Activated CD4-positive, CD25-positive, alpha-beta regulatory T cell (primary cell): ENCODE measurements at places on chromosomes 3 and 15.

DNA sequence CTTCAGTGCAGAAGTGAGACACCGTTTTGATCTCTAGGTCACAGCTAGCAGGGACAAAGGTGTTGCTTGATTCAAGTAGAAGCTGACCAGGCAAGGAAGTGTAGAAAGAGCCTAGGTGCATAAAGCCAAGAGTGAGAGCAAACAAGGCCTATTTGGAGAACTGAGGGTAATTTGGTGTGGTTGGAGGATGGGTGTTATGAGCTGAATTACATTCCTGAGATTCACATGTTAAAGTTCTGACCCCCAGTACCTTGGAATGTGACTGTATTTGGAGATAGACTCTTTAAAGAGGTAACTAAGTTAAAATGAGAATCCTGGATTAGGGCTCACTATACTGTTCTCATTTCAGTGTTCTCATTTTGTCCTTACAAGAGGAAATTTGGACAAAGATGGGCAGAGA is 191.3 kb downstream of the ZMAT3 start:
- no peak for DNase-seq

DNA sequence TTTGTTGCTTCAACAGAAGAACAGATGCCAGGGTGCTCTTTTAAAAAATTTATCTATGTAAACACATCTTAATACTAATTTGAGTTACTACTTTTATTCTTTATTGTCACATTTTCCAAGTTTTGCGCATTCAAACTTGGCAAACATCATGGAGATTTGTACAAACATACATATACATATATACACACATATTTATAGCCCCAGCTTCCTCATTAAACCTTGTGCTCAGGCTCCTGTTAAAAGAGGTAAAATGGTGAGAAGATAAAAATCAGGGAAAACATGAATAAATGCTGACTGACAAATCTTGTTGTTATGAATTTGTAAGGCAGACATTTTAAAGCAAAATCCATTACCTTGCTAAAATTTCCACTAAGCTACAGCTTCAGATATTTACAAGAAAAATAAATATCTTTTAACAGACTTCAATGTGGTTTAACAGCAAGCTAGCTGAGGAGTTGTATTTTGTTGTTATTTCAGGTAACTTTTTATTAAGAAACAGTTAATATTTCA is 27.1 kb downstream of the CDV3 start:
- DNase-seq: no peak

DNA sequence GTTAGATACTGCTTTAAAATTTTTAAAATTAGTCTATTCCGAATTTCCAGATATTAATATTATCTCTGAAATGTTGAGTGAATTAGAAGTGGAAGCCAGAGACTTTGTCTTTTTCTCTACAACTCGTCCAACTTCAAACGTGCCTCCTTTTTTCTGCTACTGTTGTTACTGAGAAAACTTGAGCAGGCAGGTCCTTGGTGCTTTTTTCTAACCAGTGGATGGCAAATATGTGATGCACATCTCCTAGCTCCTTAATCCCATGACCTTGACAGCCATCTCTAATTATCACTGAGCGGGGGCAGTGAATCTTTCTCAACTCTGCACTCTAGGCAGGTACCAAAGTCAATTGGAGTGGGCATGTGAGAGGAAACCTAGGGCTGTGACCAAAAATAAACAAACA is 50.7 kb downstream of the FNDC3B start:
- no peak for DNase-seq

GRCh38 chr3:115943579-115943978 is 320.3 kb downstream of the GAP43 start:
- no peak for DNase-seq

DNA sequence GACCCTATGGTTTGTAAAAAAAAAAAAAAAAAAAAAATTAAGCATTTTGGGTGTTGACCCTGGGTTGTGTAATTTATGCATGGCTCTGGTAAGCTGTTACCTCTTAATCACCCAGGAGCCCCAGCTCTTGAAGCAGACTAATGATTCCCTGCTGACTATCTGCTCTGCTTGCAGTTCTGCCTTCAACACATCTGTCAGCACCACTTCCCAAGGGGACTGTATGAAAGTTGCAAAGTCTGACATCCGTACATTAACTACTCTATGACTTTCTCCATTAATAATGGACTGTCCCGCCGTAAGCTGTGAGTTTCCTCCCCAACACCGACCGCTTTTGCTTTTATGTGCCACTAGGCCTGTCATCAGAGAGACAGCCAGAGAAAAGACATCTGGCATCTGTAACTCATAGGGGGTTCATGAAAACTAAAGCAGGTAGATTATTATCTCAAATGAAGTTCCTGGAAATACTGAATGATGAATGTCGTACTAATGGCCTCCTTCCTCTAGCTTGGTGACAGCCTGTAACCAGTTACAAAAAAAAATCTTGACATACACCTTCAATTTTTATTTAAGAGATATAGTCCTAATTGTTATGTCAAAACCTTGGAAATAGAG is 271.5 kb downstream of the IL5RA start:
- no peak for DNase-seq

- no peak for DNase-seq
These were observed 12.8 kb upstream of the MAGEF1 start for GRCh38 chr3:184724699-184725098.

DNA sequence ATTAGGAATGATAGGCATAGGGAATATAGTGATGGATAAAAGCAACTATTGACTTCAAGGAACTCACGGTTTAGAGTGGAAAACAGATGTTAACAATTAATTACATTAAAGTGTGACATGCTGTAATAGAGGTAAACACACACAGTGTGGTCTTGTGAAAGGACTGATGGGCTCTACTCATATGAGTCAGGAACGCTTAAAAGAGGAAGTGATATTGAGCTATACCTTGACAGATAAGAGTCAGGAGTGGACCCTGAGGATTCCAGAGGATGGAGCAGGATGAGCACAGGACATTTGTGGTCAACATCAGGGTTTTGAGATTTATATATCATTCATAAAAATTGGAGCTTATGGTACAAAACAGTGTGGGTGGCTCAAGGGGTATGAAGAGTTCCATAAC is 11.0 kb downstream of the EXOG start:
- no peak for DNase-seq

DNA sequence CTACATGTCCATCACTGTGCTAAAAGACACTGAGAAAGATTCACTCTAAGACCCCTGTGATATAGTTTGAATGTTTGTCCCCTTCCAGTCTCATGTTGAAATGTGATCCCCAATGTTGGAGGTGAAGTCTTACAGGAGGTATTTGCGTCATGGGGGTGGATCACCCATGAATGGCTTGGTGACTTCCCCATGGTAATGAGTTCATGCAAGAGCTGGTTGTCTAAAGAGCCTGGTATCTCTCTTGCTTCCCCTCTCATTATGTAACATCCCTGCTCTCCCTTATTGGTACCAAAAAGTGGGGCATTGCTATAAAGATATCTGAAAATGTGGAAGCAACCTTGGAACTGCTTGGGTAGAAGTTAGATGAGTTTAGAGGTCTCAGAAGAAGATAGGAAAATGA is 32.2 kb upstream of the FAM174B start:
- DNase-seq: no peak

DNA sequence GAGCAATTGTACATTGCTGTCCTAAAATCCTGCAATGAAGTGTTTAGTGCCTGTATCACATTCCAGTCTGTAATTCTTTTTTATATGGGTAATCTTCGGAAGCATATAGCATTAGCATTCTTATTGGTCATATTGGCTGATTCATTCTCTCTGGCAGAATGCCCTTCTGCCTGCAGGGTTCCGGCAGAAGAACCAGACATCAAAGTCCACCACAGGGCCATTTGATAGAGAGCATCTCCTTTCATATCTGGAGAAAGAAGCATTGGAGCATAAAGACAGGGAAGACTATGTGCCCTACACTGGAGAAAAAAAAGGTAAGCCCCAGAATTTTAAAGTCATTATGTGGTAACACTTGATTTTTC is 39.6 kb downstream of the TMOD3 start:
- no peak for DNase-seq

- DNase-seq: no peak
These were observed 23.5 kb downstream of the TSEN2 start for GRCh38 chr3:12507591-12508281.

GRCh38 chr3:181629711-181630110 is 82.0 kb upstream of the SOX2 start:
- no peak for DNase-seq

DNA sequence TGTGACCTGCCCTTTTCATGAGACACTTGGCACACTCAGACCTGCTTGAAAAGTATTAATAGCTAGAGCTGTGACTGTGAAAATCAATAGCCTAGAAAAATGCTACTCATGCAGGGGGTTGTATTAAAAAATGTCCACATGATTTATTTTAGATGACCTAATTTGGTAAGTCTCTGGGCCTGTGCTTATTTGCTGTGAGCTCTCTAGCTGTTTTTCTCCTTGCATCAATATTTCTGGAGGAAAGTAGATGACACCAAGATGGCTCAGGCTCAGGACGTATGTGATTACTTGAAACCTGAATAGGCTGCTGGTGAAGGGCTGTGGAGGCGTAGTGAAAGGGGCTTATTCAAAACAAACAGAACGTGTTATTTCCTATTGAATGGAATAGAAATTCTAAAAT is 29.5 kb downstream of the KCNAB1 start:
- no peak for DNase-seq

DNA sequence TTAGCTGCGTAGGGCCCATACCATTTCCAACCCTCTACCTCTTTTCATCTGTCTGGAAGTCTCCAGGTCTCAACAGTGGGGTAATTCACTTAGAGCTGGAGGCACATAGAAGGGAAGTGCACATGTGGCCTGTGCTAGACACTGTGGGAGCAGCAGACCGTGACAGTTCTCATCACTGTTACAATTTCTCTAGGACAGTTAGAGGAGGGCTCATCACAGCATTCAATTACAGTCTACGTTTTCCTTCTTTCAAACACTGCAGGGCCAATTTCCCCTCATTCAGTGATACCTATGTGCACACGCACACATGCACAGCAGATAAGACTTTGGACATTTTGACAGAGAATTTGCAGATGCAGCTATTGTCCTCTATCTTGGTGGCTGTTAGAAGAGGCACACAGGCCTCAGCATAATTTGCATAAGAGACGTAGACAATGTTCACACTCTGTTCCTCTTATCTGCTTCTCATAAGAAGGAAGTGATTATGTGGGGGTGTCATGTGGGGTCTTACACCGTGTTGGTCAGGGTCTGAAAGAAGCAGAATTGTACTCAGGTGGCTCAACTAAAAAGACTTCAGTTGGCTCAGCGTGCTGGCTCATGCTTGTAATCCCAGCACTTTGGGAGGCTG is 12.6 kb upstream of the HRG start:
- DNase-seq: no peak

- DNase-seq: no peak
These were observed 175.2 kb downstream of the TAFA4 start for GRCh38 chr3:68757157-68757556.

GRCh38 chr15:40639677-40640076 is 45.6 kb downstream of the KNL1 start:
- no peak for DNase-seq

- DNase-seq: no peak
These were observed 77.0 kb downstream of the PLCL2 start for GRCh38 chr3:16961621-16962205.

GRCh38 chr3:28210968-28211713 is 30.3 kb upstream of the CMC1 start:
- DNase-seq: no peak

DNA sequence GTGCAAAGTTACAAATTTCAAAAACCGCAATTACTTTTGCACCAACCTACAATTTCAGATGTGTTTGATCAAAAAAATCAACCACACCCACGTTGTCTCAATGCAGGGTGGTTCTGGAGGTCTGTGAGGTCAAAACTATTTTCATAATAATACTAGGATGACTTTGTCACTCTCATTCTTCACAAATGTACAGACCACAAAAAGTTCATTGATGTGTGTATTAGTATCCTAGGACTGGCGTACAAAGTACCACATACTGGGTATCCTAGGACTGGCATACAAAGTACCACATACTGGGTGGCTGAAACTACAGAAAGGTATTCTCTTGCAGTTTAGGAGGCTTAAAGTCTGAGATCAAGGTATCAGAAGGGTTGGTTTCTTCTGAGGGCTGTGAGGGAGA is 13.0 kb downstream of the SUCLG2 start:
- no peak for DNase-seq

DNA sequence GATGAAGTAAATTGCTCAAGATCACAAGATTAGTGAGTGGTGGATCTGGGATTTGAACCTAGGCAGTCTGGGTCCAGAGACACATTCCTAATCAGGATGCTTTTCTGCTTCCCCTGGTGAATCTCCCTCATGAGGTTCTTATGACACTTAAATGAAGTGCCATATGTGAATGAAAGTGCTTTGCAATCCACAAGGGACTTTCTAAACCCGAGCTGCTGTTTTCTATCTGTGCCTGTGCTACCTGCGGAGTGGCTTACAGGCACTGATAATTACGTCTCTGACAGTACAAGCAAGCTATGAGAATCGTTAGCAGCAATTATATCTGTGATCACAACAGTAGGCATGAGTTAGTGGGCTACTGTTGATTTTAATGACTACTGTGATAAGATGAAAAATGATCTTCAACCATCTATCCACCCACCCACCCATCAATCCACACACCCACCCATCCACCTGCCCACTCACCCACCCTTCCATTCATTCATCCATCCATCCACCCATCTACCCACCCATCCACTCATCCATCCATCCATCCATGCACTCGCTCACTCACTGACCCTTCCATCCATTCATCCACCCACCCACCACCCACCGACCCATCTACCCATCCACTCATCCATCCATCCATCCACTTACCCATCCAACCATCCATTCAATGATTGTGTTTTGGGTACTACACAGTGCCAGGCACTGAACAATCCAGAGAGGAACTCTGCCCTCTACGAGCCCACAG is 51.8 kb downstream of the ATP2B2 start:
- DNase-seq: no peak

GRCh38 chr3:189286916-189287315 is 115.1 kb downstream of the TPRG1 start:
- no peak for DNase-seq

DNA sequence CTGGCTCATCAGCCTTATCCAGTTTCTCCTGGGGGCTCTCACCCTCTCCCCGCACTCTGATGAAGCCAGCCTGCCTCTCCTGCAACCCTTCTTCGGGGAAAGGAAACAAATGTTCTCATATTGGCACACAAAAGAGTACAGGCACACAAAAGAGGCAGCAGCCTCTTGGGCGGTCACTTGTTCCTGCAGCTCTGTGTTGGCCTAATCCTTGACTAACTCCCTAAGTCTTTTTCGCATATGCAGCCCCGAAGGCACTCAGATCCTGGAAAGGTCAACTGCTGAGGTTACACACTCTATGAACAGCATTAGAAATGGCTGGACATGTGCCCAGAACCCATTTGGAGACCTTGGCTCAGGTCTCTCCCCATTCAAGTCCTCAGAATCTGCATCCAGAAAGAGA is 7.4 kb upstream of the CAMP start:
- no peak for DNase-seq

DNA sequence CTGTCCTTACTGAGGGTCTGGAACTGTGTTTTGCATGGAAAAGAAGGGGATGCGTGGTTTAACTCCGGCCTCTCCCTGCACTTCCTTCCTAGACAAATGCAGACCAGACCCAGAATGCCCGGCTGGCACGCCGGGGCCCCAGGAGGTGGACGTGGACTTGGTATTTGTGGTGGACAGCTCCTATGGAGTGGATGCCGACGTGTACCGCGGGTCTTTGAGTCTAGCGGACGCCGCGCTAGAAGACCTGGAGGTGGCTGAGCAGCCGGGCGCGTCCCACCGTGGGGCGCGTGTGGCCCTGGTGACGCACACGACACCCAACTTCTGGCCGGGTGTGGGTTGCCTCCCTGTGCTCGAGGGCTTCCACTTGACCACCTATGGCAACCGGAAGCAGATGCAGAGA is 81.8 kb upstream of the COL6A5 start:
- DNase-seq: no peak
